ENCODE measurements at places on chromosomes 6 and 20. TPM values are rescaled to one million over a fixed set of nuclear protein-coding genes. Genes with fewer than 3 reads are reported as not detected.

Gene PLCB1
- polyA plus RNA-seq: 54.2 TPM

Gene MMP24
- polyA plus RNA-seq: 1.9 TPM

- DNase-seq: no peak
Measured at GRCh38 chr20:37505263-37506151, 15.5 kb upstream of the NNAT start.

GRCh38 chr6:30800871-30801270 lies 56.5 kb upstream of the IER3 start:
- no peak for DNase-seq

GRCh38 chr20:51667002-51667408 lies 101.2 kb downstream of the ATP9A start:
- no peak for DNase-seq

Gene NCOA5
- 55.1 TPM for polyA plus RNA-seq

DNA sequence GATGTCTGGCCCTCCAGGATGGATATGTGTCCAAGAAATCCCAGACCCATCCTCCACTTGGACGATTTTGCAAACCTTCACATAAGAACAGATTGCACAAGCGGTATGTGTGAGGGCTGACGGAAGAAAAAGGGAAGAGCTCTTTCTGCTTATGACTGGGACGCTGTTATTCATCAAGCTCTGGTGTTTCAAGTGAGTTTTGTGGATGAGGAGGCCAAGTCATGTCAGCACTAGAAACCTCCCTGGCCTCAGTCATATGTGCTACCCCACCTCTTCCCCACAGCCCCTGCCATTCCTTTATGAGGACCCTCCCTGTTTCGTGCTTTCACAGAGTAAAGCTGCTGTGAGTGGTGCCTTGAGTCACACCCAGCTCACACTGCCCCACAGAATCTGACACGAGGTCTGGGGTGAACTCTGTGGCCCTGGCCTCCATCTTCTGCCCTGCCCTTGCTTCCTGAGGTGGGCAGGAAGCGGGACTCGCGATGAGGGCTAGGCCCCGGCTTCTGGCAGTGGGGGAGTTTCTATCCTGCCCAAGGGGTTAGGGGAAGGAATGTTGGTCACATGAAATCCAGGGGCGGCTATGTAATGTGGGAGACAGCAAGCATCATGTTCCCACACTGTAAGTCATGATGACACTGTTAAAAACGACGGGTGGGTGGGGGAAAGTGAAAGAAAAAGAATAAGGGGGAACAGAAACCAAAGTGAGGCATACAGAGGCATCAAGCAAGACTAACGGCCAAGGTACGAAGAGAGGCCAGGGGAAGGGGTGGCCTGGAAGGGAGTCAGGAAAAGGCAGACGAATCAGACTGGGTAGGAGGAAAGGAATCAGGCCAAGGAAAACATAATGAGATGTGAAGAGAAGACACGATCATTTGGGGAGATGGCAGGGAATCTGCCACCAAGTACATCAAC lies 78.1 kb downstream of the PRDM1 start:
- no peak for DNase-seq

Gene ALDH8A1
- polyA plus RNA-seq: 36.3 TPM

Gene MKKS
- 37.3 TPM for polyA plus RNA-seq

GRCh38 chr20:14009208-14009607 lies 13.9 kb downstream of the MACROD2 start:
- DNase-seq: no peak

Gene NKX2-4
- polyA plus RNA-seq: not detected

- no peak for DNase-seq
Measured at GRCh38 chr6:99711925-99712324, 105.3 kb downstream of the PRDM13 start.

Gene CRISP3
- polyA plus RNA-seq: 0.10 TPM

Gene CCN6
- 1.9 TPM for polyA plus RNA-seq

DNA sequence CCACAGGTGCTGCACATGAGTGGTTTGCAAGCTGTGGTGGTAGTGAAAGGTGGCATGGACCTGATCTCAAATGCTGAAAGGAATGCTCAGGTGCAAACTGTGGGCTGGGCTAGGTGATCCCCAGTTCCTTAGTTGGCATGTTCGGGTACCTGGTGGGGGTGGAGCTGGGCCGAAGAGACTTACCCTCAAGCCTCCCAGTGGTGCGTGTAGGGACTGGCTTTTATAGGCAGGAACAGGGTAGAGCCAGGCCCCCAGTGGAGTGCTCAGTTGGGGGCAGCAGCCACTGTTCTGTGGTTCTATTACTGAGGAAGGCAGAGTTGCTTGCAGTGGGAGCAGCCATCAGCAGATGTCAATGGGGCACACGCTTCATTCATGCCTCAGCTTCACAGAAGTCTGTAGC lies 399.8 kb downstream of the HTR1B start:
- DNase-seq: no peak

DNA sequence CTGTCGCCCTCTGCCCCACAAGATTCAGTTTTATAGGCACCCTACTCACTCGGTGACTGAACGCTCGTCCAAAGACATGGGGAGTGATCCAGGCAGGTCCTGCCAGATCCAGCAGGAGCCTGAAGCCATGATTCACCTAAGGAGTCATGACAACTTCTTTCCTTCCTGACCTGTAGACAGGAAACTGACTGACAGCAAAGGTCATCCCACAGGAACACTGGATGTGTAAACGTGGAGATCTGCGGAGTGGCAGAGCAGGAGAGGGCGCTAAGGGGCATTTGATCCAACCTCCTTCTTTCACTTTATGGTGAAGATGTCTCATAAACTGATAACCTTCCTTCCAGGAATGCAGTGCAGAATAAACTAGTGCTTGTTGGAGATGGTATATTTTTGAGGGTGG lies 192.2 kb downstream of the GJA10 start:
- DNase-seq: no peak

Measured in right renal cortex interstitium (tissue), 3 donors.